ENCODE measurements at places on chromosomes 1 and 21.

- DNase-seq: no peak
Observed at GRCh38 chr1:232226197-232226712, 403.7 kb downstream of the SIPA1L2 start.

DNA sequence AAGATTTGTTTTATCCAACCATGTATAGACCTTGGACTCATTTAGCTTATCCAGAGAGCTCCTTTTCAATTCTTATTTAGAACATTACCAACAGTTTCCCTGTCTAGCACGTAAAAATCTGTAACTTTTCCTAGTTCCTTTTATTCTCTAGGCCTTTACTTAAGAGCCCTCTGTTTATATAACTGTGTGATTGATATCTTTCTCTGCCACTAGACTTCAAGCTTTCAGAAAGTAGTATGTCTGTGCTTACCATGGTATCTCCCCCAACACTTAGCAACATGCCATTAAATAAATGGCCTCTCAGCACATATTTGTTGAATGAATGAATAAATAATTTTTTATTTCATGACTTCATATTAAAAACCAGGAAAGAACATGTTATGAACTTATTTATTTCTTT, 209.4 kb downstream of the PTPRC start:
- no peak for DNase-seq

- DNase-seq: no peak
Observed at GRCh38 chr1:201025571-201026002, 2.1 kb upstream of the KIF21B start.

DNA sequence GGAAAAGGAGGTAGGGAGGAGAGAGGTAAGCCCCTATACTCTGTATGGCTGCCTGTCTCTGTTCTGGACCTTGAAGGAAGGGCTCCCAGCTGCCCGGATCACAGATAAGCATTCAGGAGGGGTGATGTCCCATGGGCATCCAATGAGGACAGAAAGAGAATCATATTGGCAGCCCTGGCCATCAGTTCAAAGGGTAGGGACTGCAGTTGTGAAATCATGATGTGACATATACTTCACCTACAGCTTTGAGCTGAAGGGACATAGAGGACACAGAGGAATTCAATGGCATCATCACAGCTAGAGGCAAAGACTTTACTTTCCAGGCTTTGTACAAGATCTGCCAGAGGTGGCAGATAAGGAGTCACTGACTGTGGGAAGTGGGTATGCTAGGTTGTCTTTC, 21.6 kb downstream of the DDX20 start:
- DNase-seq: no peak

DNA sequence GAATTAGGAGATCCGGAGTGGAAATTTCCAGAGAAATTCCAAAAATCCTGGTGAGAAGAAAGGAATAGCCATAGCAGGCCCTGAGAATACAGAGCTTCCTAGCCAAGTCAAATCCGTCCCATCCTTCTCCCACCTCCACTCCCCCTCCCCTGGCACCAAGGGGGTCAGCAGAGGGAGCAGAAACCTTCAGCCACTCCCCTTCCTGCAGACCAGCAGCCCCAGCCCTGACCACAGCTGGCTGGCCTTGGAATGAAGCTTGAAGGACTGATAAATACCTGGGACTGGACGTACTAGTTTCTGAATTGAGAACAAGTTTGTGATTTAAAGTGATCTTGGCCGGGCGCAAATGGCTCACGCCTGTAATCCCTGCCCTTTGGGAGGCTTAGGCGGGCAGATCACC, 13.8 kb upstream of the RIPPLY3 start:
- DNase-seq: no peak

DNA sequence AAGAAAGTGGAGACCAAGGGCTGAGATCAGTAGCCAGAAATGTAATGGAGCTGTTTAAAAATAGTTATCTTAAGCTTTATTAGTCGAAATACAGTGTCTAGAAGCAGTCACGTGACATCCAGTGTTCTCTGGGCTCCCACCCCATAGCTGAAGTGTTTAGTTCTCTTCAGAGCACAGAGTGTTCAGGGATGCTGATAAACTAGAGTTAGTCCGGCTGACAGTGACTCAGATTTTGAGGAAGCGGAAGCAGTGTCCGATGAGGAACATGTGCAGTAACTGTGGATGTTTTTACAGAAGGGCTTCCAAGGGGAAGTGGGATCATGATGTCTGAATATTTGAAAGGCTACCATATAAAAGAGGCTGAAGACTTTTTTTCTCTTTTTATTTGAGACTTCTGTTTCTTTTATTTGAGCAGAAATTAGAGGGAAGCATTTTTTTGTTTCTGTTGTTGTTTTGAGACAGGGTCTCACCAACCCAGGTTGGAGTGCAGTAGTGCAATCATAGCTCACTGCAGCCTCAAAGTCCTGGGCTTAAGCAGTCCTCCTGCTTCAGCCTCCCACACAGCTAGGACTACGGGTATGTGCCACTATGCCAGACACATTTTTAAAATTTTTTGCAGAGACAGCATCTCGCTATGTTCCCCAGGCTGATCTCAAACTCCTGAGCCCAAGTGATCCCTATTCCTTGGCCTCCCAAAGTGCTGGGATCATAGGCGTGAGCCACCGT, 124.2 kb downstream of the GALNT2 start:
- DNase-seq: no peak

DNA sequence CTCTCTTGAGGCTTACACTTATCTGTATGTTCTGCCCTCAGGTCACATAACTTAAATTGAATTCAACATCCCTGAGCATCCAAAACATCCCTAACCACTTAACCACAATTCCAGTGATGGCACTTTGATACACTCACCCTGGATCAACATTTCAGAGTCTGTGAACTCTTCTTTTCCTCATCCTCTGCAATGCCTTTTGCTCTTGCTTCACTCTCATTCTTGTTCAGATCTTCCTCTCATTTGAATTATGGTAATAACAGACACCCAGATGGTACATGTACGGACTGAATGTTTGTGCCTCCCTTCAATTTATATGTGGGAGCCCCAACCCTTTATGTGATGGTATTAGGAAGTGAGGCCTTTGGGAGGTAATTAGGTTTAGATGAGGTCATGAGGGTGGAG, 33.4 kb downstream of the PTGER3 start:
- DNase-seq: no peak

GRCh38 chr1:154992721-154993571, 440 bp upstream of the LENEP start:
- DNase-seq: no peak

DNA sequence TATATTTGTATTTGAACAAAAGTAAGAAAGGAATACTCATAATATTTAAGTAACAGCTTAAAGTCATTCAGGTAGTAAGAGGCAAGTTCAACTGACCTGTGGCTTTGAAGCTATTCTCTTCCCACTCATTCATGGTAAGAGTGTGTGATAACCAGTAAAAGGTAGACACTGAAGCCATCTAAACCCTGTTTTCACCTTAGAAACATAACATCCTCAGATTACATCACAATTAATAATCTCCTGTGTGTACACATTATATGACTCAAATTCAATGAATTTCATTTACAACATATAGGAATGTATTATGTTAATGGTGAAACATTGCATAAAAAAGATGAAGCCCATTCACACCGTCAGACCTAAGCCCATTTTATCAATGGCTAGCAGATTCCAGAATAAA, 364.8 kb upstream of the SNX7 start:
- DNase-seq: no peak

GRCh38 chr1:100037656-100037926, 67.8 kb downstream of the SLC35A3 start:
- DNase-seq: no peak

GRCh38 chr1:247833601-247834000, 8.1 kb downstream of the OR11L1 start:
- DNase-seq: no peak

GRCh38 chr1:182910143-182910542, 42.8 kb downstream of the SHCBP1L start:
- DNase-seq: no peak

DNA sequence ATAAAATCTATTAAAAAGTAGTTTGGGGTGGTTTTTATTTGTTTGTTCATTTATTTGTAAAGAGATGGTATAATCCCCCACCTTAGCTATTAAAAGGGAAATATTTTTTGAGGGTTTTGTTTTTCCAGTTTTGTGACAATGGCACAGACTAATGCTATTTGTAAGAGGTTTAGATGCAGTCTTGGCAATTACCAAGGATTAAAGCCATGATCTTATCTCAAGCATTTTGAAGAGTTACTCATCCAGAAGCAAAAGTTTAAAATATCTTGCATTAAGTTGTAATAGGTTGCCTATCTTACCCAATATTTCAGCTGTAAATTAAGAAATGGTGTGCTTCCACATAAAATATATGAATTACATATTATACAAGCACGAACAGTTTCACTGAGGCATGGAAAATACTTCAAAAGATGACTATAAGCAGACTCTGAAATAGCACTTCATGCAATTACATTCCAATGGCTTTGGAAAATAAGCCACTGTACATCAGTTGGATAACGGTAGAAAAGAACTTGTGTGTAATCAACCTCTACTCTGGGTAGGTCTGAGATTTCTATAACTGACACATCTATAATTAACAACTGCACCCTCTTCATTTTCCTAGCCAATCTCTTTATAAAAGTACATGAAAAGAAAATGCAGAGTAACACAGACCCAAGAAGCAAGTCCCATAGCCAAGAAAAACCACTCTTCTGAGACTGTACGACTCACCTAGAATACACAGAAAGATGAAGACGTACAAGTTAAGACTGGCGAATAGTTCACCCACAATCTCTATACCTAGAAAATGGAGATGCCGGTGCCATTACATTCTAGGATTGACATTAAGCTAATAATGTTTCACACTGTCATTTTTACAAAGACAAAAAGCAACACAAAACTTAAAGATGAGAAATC, 95.2 kb downstream of the PTPN14 start:
- no peak for DNase-seq

DNA sequence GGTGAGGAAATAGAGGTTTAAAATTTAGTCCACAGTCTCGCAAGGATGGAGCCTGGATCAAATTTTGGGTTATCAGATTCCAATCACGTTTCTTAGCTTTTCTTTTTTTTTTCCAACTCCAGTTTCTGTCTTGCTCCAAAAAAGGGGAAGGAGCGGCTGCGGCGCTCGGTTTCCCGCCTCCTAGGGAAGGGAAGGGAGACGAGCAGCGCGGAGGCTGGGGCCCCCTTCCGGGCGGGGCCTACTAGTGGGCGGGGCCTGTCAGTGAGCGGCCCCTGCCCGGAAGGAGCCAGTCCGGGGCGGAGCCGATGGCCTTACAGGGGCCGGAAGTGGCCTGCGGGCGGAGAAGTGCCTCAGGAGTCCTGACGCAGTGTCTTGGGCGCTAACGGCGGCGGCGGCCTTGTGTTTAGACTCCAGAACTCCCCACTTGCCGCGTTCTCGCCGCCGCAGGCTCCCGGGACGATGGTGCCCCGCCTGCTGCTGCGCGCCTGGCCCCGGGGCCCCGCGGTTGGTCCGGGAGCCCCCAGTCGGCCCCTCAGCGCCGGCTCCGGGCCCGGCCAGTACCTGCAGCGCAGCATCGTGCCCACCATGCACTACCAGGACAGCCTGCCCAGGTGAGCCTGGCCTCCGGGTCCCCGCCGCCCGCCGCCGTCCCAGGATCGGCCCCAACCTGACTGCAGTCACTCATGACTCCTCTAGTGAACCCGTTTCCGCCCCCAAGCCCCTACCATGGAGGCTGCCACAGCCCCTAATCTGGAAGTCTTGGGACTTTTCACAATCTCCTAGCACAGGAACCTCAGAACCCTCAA, at the start of gene CPT2:
Gene CPT2 (plus strand): TSS at position 340 of the 806 bp plus-strand sequence. CDS start 120 bp downstream, at position 460.
- peak; percentile 78 for DNase-seq

- DNase-seq: no peak
Observed at GRCh38 chr1:167227934-167228378, 7.3 kb downstream of the POU2F1 start.

DNA sequence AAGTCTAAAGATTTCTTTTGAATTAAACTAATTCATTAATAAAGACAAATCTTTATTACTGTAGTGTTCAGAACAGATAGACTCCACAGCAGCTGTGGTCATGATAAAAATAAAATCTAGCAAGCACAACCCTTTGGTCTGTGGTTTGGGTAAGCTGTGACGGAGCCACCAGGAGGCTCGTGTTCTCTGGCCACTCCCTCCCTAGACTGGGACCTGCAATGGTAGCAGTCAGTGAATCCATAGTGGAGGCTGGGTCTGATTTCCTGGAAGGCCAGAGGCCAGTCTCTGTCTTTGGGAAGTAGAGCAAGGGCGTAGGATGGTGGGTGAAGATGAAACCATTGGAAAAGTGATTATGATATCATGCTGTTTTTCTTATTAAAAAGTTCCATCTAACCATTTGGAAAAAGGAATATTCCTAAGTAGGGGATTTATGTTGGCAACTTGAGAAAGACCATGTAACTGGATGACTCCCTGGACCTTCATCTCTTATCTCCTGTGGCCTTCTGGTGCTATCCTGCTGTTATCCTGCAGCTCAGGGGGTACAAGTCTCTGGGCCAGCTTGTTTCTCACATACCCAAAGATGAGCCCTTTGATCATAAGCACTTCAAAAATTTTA, 39.0 kb downstream of the TENT5C start:
- no peak for DNase-seq

DNA sequence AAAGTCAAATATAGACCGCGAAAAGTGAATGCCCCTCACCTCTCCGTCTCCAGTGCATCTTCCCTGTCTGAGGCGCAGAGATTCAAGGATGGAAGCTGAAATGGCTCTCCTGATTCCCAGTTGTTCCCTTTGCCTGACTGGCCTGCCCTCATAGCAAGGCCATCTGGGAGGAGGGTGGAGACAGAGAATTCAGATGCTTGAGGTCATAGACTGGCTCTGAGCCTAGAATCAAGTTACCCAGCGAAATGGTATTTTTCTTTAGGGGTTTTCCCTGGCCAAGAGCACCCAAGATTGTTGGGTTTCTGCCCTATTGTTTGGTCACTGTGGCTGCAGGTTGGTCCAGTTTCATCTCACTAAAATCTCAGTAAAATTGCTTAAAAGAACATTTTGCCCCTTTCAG, 7.2 kb downstream of the METTL13 start:
- no peak for DNase-seq

DNA sequence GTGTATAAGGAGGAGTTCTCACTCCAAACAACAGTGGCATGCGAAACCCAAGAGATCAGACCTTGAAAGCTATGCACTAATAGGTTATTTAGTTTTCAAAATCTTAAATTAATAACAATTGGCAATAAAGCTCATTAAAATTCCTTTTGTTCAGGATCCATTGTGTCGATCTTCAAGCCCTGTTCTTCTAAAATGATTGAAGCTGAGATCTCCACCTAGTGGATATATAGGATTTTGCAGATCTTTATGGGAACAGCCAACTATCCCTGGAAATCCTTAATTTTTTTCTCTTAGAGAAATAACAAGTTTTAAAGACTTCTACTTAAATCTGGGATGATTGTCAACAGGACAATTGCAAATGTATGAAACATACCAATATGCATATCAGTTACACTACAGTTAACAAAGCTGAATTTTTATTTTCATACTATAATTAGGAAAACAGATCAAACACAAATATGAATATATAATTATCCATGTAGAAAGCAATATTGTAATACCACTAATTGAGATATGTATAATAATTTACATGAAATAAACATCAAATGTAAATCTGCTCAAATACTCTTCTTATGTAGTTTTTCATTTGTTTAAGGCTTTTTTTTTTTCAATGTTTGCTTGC, 43.3 kb downstream of the LRRC53 start:
- no peak for DNase-seq

All from effector CD8-positive, alpha-beta T cell (primary cell).